Activated gamma-delta T cell (primary cell): ENCODE measurements at places on chromosomes 4 and X.

GRCh38 chr4:53598901-53599300, 7.6 kb upstream of the LNX1 start:
- no peak for DNase-seq

DNA sequence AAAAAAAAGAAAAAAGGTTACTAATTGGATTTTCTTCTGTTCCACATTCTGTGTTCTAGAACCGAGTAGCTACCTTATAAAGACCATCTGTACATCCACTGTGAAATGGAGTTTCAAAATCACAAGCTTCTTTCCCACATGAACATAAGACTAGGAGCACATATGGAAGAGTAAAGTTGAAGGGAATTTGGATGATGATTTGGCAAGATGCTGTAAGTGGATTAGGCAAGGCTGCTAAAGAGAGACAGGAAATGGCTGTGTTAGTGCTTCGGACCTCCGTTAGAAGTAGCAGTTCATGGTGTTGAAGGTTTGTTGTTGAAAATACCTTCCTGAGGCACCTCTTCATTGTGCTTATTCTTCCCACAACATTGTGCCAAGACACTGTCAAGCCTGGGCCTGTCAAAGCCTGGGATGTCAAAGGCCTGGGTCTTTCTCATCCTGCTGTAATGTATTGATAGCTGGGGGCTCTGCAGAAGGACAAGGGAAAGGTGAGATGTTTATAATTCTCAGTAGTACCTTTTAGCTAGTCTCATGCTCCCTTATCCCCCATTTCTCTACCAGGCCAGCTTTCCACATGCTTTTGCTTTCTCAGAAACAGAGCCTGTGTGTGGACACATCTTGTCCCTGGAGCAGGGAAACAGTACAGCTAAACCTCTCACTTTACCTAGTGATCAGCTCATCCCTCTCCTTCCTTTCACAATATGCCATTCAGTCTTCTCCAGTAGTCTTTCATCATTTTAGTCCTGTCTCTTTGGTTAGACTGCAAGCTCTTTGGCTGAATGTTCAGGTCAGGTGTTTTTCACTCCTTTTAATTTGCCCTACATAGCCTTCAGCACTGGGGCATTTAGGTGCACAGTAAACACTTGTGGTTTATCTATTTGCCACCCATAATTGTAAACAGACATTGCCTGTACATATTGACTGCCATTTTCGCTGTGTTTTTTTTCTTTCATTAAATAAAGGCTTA, 37.9 kb upstream of the CYP2U1 start:
- DNase-seq: no peak

- DNase-seq: no peak
These were observed 122.9 kb downstream of the UBE2NL start for GRCh38 chrX:144006811-144007210.

- peak; percentile 3 for DNase-seq
These were observed at the start of gene PAK3 for GRCh38 chrX:111095974-111096895. Gene PAK3 (plus strand): TSS chrX:111096191. CDS start chrX:111123104, 26,913 bp downstream.

DNA sequence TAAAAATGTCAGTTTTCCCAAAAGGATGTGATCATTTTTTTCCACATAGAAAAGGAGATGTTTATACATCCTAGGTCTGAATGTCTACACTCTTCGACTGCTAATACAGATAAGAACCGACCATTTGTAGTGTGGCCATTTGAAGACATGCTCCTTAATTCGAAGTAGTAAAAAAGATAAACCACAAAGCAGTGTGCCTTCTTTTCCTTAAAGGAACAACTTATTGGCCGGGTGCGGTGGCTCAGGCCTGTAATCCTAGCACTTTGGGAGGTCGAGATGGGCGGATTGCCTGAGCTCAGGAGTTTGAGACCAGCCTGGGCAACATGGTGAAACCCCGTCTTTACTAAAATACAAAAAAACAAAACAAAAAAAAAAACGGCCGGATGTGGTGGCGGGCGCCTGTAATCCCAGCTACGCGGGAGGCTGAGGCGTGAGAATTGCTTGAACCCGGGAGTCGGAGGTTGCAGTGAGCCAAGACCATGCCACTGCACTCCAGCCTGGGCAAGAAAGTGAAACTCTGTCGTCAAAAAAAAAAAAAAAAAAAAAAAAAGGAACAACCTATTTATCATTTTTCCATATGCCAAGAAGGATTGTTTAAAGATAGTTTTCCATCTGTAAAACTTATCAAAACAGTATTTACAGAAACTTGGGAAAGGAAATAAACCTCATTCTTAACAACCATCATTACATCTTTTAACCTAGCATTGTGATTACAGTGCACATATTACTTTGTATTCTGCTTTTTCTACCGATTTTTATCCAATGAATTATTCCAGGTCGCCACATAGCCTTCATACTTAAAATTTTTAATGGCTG, 2.6 kb downstream of the INTS6L start:
- no peak for DNase-seq

DNA sequence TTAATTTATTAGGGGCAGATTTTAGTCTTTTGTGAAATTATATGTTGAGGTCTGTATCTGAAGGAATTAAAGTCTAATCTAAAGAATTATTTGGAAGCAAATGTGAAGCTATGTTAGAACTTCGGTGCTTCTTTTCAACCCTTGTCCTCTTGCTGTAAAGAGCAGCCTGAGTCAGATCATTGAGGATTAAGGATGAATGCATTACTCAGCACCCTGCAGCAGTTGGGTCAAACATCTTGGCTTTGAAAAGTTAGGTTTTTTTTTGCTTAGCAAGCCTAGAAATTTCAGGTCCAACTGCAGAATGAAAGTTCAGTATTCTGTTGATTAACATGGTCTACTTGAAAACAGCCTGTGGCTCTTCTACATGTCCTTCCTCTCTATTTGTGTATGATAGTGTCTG, 57.6 kb downstream of the SLC4A4 start:
- DNase-seq: no peak

DNA sequence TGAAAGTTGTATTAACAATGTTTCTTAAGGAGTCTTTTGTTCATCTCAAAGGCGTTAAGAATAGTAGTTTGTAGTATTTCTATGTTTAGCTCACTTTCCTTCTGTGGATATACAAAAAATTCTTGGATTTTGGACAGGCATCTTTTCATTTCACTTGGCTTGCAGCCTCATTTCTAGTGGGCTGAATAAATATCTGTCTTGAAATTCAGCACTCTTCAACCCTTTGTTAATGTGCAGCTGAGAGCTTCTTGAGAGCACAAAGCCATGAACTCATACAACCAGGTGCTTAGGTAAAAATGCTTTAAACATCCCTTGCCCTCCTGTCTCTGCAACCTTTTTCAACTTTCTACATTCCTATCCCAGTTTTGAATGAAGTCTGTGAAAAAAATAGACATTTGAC, 1003.2 kb downstream of the C4orf33 start:
- DNase-seq: no peak

DNA sequence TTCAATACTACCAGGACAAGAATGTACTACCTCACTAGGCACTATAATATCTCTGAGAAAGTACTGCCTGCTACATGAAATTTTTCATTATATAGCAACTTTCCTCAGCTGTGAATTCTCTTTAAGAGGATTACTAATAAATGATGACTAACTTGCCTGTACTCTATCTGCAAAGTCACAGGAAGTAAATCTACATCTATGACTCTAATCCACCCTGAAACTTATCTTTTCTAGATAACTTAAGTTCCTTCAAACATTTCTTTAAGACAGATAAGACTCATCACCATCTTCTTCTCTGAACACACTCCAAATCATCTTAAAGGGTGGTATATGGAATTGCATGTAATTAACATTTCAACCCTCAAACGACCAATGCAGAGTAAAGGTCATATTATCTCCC, 28.8 kb downstream of the RPS6KA3 start:
- DNase-seq: no peak

DNA sequence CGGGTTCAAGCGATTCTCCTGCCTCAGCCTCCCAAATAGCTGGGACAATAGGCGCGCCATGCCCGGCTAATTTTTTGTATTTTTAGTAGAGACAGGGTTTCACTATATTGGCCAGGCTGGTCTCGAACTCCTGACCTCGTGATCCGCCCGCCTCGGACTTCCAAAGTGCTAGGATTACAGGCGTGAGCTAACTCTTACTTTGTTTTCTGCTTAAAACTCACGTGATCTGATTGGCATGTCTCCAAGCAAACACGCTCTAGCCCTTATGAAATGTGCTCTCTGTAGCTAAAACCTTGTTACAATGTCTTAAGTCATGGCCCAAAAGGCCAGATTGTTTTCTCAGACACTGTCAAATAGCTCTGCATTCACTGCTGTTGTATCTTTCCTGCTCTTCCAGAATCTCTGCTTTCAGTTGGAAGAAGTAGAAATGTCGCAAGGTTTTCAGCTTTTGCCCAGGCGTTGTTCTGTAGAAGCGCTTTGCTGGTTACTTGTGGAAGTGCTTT, 39.7 kb upstream of the OGT start:
- DNase-seq: no peak

DNA sequence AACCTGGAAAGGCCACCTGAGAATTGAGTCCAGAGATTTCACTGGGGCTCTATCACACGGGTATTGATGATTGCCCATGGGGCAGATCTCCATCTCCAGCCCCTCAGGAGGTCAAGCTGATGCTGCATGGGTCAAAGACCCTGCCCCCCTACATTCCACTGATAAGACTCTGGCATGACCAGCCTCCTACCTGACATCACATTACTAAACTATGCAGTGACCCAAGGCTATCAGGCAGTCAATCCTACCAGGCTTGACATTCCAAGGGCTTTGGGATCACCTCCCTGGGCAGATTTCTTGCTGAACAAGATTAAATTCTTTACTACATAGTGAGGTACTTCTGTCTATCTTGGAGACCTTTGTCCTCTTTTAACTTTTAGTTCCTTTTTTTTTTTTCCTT, 192.7 kb upstream of the STS start:
- DNase-seq: no peak

- no peak for DNase-seq
These were observed 168.1 kb downstream of the VSIG4 start for GRCh38 chrX:65871671-65872311.

GRCh38 chr4:124322234-124323065, 390.1 kb downstream of the ANKRD50 start:
- DNase-seq: no peak

- no peak for DNase-seq
These were observed at the start of gene CXorf65 for GRCh38 chrX:71106427-71106826. Gene CXorf65 (minus strand): TSS chrX:71106740. CDS start chrX:71106556, 184 bp downstream.

- DNase-seq: peak; percentile 12
These were observed 23.6 kb upstream of the YTHDC1 start for GRCh38 chr4:68373513-68373912.

DNA sequence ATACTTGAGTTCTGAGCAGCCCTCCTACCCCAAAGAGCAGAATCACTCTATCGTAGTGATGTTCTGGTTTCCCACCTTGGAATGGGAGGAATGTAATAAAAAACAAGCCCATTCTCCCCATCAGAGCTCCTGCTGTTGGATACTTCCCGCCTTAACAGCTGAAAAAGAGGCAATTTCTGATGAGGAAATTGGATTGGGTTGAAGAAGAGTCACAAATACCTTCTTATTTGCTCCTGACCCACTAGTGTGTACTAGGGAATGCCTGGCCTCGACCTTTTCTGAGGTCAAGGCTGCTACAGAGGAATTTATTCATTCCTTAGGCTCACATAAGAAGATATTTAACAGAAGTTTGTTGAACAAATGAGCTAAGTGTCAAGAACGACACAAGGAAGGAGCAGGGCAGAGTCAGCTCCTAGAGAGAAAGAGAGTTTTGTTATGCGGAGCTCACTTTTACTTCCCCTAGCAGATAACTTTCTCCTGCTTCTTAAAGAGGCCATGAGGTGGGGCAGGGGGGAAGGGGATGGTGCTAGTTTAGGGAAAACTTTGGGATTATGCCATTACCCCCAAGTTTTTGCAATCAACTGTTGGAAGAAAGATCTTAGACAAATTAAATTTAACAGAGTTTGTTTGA, 273.8 kb upstream of the CLNK start:
- DNase-seq: no peak

GRCh38 chr4:133624744-133625143, 475.6 kb downstream of the PCDH10 start:
- DNase-seq: no peak

GRCh38 chr4:54139332-54139731, 39.4 kb downstream of the GSX2 start:
- no peak for DNase-seq

- no peak for DNase-seq
These were observed 132.4 kb upstream of the USP9X start for GRCh38 chrX:40952855-40953254.

DNA sequence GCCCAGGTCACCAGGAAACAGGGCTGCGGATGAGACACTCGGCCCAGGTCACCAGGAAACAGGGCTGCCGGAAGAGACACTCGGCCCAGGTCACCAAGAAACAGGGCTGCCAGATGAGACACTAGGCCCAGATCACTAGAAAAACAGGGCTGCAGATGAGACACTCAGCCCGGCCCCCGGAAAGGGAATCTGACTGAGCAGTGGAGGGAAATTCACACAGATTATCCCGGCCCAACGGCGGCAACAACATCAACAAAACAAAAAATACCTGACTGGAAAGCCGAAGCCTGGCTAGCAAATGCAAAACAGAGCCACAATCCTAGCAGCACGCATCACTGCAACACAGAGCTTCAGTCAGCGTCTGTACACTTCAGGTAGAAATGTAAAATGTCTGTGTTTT, 20.7 kb downstream of the AFAP1 start:
- DNase-seq: no peak

GRCh38 chr4:85826060-85826678, 351.2 kb downstream of the ARHGAP24 start:
- no peak for DNase-seq

DNA sequence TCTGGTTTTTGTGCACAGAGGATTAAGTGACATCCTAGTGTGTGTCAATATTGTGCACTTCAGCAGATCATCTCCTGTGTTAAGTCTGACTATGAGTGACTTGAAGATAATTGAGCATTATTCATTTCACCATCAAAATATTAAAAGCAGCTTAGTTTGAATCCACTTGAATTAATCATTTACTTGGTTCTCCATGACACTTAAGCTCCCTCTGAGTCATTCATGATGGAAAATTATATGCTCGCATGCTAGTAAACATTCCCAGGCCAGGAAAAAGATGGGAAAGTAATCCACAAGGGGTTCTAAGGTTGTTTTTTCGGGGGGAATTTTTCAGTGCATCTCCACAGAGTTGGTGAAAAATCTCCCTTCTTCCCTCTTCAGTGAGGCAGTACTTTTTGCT, 97.2 kb upstream of the EOLA2 start:
- no peak for DNase-seq

DNA sequence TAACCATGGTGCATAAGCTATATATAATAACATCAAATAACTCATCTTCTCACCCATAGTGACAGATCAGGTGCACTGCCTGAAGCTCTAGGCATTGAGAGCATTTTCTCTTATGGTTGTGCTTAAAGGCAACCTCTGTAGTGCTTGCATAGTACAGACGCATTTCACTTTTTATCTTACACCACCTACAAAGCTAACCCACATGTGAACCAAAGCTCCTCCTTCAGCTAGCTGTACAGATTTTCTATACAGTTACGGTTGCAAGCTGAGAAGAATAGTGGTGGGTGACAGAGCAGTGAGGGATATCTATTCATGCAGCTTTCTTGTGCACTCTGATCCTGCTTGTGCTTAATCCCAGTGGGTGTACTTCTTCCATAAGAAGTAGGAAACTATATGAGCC, 1525.2 kb downstream of the STIM2 start:
- DNase-seq: no peak

DNA sequence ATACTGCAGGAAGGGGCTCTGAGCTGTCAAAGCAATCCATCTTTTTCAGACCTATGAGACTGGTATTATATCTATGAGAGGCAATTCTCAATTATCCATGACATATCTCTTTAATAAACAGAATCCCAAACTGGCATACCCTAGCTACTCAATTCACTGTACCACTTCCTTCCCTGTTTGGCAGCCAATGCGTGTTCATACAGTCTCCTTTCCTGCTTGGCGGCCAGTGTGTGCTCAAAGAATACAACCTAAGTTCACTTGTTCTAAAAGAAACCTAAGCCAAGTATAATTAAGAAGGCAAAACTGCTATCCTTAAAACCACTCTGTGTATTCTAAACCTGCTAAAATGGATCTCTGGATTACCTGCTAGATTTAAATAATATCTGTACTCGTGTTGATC, 38.3 kb downstream of the ARHGEF9 start:
- DNase-seq: no peak
